ENCODE measurements at places on chromosomes 16 and 17.

- no peak for DNase-seq
Measured at GRCh38 chr17:51257150-51258081, 2.4 kb downstream of the MBTD1 start.

DNA sequence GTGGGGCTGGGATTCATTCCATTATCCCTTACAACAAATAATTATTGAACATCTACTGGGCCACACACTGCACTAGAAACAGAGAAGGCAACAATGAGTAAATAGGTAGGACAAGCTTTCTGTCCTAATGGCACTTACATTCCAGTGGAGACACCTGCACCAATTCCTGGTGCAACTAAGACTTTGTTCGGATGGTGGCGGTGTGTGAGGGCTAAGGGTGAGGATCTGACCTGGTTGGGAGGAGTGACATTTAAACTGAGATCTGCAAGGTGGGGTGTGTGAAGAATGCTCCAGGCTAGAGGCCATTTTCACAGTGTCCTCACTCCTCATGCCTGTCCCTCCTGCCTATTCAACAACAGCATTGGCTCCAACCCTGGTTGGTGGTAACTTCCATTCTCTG lies 510.0 kb downstream of the XYLT1 start:
- no peak for DNase-seq

GRCh38 chr17:64117981-64118979 lies 11.7 kb downstream of the ERN1 start:
- no peak for DNase-seq

- DNase-seq = no peak
Measured at GRCh38 chr16:86133847-86134375, 234.9 kb downstream of the IRF8 start.

DNA sequence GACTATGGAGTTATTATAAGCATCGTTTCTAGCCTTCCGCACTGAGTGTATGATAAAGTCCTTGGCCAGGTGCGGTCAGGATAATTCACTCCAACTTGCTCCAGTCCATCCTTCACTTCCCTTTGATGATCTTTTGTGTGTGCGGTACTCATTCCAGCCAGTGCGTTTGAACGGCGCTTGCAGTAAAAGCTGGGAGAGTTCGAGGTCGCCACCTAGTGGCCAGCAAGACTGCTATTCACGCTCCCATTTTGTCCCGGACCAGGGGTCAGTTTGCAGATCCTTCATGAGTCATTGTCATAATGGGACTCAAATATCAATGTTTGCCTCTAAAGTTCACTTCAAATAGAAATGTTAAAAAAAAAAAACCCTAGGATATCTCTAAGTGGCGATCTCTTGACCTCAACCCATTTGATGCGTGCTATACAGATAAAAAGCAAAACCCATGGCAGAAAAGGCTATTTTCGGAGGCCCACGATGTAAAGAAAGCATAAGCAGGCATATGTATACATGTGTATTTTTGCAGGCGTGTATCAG lies 417.1 kb downstream of the TMEM114 start:
- DNase-seq = peak; percentile 51

- DNase-seq = no peak
Measured at GRCh38 chr16:56272583-56272894, 81.2 kb downstream of the GNAO1 start.

- no peak for DNase-seq
Measured at GRCh38 chr16:35184356-35184870, 1725.0 kb downstream of the TP53TG3F start.

DNA sequence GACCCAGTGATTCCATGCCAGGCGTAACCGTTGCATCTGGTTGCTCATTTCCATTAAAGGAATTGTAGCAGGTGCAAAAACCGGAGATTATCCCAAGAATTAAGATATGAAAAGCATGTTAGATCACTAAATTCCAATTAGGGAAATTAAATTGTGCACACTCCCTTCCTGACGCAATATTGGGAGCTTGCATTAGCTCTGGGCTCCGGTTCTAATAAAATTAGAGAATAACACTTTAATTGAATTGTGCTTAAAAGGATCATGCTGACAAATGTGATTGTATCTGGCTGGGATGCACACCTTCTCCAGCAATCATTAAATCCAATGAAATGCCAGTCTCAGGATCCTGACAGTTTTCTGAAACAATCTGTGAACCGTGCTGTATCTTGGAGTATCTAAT lies 38.1 kb downstream of the IRX5 start:
- no peak for DNase-seq
